ENCODE measurements at places on chromosomes 2 and 18.
A peak's percentile ranks its signal among the peaks of the same experiment; 100 is the strongest.

DNA sequence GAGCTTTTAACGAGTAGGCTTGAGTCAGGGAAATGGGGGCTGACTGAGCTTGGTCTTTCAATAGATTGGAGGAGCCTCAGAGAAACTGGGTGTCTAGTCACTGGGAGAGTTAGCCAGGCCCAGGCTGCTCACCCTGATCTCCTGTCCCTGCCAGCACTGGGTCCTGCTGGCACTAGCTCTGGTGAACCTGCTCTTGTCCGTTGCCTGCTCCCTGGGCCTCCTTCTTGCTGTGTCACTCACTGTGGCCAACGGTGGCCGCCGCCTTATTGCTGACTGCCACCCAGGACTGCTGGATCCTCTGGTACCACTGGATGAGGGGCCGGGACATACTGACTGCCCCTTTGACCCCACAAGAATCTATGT is 720 bp downstream of the KRTCAP3 start:
- DNase-seq = no peak

DNA sequence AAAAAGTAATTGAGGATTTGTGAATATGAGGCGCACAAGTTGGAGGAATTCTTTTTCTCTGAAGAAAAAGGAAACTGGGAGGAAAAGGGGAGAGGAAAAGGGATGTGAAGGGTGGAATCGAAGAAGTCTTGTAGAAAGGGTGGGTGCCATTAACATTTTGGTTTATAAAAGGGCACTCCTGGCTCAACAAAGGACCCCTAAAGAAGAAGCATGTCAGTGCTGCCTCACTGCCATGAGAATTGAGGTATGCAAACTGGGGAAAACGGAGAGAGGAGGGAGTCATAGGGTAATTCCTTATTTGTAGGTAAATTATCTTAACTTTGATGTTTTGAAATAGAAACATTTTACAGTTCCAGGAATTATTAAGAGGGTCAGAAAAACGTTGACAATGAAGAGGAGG is 207.2 kb downstream of the NAPG start:
- no peak for DNase-seq

DNA sequence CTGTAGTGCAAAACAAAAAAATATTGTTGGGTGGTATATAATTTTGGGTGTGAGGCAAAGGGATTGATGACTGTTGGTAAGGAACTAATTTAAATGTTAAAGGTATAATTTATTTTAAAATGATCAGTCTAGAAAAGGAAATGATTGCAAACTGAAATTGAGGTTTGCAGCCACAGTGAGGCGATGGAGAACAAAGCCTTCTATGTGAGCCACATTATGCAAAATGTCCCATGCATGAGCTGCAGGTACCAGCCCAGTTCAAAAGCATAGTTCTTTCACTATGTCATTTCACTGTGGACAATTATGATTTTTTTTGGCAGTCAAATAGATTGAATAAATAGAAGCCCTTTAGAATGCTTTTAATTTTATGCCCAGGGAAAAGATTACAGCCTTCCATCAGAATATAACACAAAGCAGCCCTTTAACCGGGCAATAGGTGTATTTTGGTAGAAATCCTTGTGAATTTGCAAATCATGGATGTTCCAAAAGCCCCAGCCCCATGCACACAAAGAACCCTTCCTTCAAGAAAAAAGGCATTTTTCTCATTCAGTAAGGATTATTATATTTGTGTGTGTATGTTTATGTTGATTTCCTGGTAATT is 1.7 kb downstream of the MAP2 start:
- DNase-seq = peak; percentile 49

DNA sequence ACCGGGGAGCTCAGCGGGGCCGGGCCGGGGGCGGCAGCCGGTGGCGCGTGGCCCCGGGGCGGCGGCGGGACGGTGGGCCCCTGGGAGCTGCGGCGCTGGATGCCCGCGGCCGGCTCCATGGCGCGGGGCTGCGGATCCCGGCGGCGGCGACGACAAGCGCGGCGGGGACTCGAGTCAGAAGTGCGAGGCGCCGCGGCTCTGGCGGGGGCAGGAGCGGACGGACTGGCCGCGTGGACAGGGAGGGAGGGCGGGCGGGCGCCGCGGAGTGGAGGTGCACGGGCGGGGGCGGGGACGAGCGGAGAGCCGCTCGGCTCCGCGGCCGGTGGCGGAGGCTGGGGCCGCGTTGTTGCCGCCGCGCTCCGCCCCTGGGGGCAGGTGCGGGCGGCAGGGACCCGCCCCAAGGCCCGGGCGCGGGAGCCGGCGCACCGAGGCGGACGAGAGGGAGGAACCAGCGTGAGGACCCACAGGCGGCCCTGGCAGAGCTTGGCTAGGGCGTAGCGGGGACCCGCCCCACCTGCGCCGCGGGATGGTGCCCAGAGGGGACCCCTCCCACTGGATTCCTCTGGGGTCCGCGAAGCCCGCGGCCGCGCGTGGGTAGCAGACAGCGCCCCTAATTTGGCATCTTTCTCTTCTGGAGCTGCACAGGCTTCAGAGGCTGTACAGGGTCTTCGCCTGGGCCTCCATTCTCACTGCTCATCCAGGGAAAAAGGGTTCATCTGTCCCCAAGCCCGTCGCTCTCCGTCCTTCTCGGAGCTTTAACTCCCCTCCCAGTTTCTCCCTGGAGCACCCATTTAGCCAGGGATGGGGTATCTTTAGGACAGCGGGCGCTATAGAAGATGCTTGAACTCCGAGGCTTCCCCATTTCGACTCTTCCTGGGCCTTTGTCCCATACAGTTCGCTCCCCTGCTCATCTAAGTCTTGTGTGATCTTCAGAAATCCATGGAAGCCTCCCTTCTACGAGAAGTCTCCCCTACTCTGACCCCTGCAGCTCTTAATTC is at the start of gene TMEM163:
Gene TMEM163, minus strand, starts transcription at position 184 of the 998 bp plus-strand sequence.
- peak; percentile 75 for DNase-seq

GRCh38 chr18:41905786-41906527 is 49.1 kb upstream of the PIK3C3 start:
- DNase-seq = peak; percentile 77

DNA sequence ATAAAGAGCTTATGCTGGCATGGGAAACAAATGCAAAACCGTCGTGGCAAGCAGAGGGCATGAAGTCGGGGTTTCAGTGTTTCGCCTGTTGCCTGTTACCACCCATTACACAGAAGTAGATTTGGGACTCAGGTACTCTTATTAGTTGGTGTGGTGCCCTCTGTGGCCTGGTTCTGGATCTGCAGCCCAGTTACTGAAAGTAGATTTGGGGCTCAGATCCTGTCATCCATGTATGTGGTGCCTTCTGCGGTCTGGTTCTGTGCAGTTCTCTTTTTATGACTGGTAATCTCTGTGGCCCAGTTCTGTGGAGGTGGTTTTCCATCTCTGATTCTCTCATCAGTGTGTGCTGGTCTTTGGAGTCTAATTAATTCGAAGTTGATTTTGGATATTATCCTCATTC is 45.2 kb downstream of the ADNP2 start:
- DNase-seq = peak; percentile 62

DNA sequence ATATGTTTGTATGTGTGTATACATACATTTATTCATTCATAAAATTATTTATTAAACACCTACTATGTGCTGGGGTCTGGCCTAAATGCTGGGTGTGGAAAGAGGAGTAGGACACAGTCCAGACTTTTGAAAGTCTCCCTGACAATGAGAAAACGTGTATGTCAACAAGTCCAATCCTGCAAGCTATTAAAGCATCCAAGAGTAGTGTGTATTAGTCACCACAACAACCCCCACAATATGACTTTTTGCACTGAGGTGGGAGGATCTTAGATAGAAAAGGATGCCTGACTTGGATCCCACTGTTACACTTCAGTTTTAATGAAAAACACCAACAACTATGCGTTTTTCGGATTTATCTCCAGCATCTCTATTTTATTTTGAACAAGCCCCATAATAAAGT is 446.4 kb downstream of the EPHA4 start:
- no peak for DNase-seq

GRCh38 chr18:68660354-68661183 is 54.3 kb downstream of the TMX3 start:
- peak; percentile 53 for DNase-seq

GRCh38 chr2:71003396-71003795 is 8.7 kb upstream of the TEX261 start:
- DNase-seq = no peak

GRCh38 chr2:224208007-224208406 is 168.9 kb upstream of the SERPINE2 start:
- no peak for DNase-seq

GRCh38 chr18:65938592-65939372 is 188.0 kb downstream of the CDH7 start:
- DNase-seq = peak; percentile 60

DNA sequence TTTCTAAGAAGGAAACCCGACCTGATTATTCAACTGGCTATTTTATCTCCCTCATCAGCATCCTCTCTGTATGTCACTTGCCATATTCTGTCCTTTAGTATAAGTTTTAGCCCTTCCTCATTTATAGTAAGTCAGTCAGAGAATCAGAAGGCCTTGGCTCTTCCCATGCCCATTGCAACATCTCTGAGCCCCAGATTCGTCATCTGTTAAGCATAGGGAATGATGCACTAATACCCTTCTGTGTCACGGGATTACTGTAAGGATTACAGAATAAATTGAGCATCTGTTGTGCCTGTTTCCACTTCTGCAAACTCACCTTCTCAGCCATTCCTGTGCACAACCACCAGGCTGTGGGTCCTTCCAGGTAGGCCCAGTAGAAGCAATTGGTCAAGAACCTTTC is 258.1 kb upstream of the RAB12 start:
- peak; percentile 41 for DNase-seq

DNA sequence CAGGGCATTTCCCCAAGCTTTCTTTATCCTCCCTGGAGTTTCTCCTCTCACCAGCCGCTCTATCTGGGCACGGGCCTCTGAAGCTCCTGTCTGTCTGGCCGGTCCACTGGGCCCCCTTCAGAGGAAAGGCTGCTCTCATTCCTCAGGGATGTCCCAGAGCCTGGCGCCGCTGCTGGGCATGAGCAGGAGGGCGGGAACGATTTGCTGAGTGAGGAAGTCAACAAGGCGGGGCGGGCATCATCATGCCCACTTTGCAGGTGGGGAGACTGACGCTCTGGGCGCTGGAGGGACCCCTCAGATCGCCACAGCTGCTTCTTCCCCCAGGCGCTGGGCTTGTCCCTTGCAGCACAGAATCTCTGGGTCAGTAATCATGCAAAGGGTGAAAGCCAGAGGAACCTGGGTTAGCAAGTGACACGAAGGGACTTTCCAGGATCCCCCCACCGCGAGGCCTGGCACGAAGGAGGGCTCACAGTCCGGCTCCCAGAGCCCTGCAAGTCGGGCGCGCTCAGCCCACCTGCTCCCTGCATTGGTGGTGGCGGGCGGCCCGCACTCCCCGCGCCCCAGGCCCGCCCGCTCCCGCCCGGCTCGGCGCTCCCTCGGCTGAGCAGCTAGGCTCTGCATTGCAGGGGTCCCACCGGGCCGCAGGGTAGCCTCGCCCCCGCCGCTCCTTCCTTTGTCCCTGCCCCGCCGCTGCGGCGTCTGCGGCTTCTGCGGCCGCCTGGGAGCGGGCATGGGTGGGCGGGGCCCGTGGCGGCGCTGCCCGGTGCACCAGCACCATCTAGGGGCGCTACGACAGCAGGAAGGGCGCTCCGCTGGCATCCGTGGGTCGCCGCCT is 157.8 kb downstream of the CYRIA start:
- DNase-seq = peak; percentile 91

DNA sequence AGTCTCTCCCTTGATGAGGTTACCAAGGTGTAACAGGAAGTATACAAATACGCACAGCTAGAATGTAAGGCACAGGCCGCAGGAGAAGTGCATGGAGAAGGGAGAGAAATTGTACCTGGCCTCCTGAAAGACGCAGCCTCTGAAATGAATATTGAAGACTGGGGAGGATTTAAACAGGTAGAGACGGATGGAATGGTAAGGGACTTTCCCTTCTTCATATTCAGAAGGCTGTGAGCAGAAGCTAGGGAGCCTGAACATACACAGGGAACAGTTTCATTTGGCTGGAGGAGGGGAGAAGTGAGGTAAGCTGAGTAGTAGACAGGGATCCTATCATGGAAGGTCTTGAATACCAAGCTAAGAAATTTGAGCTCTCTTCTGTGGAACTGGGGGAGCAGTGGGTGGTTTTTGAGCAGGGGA is 112.7 kb downstream of the ANKRD44 start:
- no peak for DNase-seq

GRCh38 chr18:65762556-65762955 is 11.7 kb downstream of the CDH7 start:
- no peak for DNase-seq

DNA sequence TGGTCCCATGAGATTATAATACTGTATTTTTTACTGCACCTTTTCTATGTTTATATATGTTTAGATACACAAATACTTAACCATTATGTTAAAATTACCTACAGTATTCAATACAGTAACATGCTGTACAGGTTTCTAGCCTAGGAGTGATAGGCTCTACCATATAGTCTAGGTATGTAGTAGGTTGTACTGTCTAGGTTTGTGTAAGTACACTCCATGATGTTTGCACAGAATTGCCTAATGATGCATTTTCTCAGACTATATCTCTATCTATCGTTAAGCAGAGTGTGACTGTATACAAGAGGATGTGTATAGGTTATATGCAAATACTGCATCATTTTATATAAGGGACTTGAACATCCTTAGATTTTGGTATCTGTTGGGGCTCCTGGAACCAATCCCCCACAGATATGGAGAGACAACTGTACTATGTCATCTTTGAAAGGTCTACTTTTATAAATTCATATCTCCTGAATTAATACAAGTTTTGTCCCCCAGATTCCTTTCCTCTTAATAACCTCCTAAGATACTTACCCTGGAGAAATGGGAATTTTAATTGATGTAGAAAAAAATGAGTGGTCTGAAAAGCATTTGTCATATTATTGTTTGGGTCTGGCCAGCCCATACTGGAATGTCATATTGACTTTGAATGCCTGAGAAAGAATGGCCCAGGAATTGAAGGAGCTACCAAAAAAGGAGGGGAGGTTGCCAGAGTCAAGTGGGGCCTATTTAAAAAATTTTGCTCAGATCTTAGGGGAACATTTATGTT is 36.6 kb downstream of the EHBP1 start:
- DNase-seq = no peak

DNA sequence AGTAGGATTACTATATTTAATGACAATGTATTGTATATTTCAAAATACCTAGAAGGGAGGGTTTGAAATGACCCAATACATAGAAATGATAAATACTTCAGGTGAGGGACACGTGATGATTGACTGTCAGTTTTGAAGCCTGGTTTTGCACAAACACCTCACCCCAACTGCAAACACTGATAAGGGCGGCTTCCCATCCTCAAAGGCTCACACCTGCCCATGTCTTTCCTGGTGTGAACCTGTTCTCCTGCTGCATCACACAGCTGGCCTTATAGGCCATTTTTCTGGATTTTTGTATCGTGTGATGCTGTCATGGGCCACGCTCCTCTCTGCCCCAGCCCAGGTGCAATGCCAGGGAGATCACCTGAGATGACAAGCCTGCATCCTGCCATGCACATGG is 166.5 kb upstream of the NCK2 start:
- DNase-seq = no peak
